ENCODE measurements at places on chromosomes 4 and X.

- DNase-seq, result no peak
Measured at GRCh38 chrX:11929476-11929875, 171.4 kb downstream of the MSL3 start.

- no peak for DNase-seq
Measured at GRCh38 chrX:421646-422391, 35.1 kb upstream of the PPP2R3B start.

GRCh38 chrX:39149761-39150160, 348.5 kb downstream of the MID1IP1 start:
- DNase-seq, result peak; percentile 26

- no peak for DNase-seq
Measured at GRCh38 chr4:12697970-12698369, 786.2 kb downstream of the RAB28 start.

- no peak for DNase-seq
Measured at GRCh38 chrX:32896088-32896487, 315.3 kb downstream of the DMD start.

DNA sequence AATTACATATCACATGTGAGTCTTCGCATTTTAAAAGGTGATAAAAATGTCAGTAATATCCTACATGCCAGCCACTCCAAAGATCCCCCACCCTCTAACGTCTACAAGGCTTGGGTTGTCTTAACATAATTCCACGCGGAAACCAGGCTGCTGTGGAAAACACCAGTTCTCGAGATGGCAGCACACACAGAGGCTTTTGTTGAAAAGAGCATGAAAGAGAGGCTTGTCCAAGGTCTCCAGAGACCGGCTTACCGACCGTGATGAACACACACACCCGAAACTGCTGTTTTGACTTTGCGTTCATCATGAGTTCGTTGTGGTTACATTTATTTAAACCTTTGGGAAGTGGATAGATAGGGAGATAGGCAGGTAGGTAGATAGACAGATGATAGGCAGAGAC, 87.9 kb downstream of the CRLF2 start:
- no peak for DNase-seq

GRCh38 chr4:16579866-16580265, 318.6 kb downstream of the LDB2 start:
- DNase-seq, result no peak

- no peak for DNase-seq
Measured at GRCh38 chr4:24094726-24095125, 204.9 kb upstream of the PPARGC1A start.

DNA sequence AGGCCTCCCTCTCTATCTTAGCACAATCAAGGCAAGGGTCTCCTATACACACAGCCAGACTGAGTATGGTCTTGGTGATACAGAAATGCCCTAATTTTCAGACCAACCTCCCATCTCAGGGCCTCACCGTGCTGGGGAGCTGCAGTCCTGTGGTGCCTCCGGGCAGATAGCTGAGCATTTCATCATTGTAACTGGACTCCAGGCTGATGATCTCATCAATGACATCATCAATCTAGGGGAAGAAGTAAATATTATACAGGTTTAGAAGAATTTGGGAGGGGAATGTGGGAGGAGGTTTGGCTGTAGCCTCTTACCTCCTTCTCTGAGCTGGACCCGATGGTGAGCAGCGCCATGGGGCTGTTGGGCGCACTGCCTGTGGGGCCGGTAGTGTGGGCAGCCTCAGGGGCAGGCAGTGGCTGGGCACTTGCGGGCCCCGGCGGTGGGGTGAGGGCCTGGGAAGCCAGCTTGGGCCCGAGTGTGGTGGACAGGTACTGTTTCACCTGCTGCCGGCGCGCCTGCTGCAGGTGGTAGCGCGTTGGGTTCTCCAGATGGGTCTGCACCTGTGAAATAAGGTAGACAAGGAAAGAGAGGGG, 5.2 kb downstream of the TFE3 start:
- DNase-seq, result no peak

- no peak for DNase-seq
Measured at GRCh38 chrX:143336261-143336660, 181.0 kb downstream of the SPANXN3 start.

DNA sequence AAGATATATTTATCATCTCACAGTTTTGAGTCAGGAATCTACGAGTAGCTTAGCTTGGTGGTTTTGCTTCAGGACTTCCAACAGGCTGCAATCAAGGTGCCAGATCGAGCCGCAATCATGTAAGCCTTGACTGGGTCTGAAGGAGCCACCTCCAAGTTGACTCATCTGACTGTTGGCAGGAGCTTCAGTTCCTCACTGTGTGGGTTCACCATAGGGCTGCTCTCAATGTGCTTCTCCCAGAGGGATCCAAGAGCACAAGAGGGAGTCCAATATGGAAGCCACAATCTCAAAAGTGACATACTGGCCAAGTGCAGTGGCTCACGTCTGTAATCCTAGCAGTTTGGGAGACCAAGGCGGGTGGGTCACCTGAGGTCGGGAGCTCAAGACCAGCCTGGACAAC, 26.5 kb downstream of the DCHS2 start:
- no peak for DNase-seq

GRCh38 chr4:136900696-136901095, 631.6 kb downstream of the PCDH18 start:
- no peak for DNase-seq

- DNase-seq, result no peak
Measured at GRCh38 chr4:106522839-106523238, 154.3 kb upstream of the GIMD1 start.

DNA sequence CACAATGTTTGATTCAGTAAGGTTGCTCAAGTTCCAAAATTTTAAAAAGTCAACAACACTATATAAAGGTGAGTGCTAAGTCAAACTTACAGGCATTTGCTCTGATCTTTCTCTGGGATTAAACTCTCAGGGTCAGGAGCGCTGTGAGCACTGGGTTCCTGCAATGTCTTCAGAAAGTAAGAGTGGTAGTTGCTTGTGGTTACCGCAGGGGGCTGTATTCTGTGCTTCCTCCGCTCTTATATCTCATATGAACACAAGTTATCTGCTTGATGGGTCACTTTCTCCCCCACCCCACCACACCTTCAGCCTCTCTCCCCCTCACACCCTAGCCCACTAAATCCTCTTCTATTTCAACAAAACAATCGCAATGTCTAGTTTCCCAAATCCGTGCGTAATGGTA, 116.4 kb upstream of the IGSF1 start:
- no peak for DNase-seq

DNA sequence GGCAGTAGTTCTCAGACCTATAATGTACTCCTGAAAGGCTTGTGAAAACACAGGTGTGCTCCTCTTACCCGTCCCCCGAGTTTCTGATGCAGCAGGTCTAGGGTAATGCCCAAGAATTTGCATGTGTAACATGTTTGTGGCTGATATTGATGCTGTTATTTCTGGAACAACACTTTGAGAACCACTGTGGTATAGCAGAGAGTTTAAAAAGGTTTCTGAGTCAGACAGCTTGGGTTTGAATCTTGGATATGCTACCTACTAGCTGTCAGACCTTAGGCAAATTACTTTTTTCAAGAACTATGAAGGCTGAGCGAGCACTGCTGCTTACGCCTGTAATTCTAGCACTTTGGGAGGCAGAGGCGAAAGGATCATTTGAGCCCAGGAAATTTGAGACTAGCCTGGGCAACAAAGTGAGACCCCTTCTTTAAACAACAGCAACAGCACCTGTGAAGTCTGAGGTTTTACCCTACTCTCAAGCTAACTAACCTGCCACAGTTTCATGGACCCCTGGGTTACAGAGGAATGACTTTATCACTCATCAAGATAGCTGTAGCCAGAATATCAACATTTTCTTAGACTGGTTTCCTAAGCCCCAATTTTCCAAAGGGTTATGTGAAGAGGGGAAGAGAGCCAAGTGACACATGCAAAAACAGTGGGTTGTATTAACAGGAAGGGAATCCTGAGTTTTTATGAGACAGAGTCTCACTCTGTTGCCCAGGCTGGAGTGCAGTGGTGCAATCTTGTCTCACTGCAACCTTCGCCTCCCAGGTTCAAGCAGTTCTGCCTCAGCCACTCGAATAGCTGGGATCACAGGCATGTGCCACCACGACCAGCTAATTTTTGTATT, 5.1 kb downstream of the AFF1 start:
- DNase-seq, result no peak

GRCh38 chrX:42519666-42520231, 258.2 kb downstream of the PPP1R2C start:
- DNase-seq, result no peak

DNA sequence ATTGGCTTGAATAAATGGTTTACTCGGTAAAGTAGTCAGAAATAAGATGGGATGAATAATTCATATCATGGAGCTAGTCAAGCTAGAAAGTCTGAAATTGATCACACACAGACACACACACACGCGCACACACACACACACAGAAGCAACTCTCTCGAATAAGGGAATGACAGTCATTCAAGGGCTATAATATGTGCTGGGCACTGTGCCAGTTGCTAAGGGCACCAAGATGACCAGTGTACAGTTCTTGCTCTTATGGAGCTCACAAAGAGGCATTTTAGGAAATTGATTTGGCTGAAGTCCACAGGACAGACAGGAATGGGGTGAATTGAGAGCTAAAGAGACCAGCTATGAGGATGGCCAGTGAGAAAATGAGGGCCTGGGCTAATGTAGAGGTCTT, 34.2 kb upstream of the SH3D19 start:
- no peak for DNase-seq

DNA sequence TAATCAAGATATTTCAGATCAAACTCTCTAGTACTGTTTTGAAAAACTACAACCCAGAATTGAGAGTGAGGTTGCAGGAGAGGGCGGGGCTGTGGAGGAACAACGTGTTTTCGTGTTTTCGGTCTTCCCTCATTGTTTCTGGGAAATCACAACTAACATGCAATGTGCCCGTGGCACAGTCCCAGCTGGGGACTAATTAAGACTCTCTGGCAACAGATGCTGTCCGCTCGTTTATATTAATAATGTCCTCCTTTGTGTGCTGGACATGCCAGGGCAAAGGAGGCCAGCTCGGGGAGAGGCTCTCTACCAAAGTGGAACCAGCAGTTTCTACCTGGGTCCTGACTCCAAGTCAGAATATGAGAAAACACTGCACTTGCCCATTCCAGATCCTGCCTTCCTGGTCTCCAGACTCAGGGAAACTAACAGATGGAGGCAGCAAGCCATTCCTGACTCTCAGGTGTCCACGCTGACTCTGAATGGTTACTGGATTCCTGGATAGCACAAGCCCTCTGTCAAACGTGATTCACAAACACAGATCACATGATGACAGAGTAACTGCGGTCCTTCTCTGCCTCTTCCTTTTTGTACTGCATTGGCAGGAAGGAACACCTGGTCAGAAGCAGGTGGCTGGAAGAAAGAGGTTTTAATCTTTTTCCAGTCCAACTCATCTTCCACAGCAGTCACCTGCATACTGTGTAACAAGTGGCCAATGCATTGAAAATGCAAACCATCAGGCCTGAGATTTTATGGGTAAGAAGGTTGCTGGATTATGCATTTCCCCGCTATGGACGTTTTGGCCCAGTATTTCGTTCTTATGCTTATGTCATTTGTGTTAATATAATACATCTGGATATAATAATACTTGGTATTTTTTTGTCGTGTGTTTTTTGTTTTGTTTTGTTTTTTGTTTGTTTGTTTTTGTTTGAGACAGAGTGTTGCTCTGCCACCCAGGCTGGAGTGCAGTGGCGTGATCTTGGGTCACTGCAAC, 65.0 kb downstream of the COQ2 start:
- no peak for DNase-seq

DNA sequence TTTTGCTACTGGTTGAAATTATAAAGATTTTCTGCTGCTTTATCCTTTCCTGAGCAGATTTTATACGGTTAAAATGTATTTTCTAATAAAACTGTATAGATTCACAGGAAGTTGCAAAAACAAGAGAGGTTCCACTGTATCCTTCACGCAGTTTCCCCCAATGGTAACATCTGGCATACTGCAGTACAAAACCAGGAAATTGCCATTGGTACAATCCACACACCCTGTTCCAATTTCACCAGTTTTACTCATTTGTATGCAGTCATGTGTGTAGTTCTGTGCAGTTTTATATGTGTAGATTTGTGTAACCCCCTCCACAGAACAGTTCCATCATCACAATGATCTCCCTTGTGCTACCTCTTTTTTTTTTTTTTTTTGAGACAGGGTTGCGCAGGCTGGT, 20.0 kb downstream of the DDX3X start:
- DNase-seq, result no peak

DNA sequence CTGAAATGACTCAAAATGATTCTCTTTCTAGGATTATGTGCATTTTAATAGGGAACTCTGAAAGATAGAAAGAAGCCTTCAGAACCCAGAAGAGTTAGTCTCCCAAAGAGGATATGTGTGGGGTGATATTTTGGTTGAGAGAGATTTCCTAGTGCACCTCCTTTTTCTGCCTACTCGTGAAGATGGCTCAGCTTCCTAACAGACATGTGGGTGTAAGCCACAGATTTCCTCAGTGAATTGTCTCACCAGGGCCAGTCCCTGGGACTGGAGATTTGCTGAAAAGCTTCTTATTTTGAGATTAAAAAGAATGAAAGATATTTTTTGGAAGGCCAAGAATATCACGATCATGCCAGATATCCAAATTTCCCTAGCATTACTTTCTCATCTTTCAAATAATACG, 42.8 kb downstream of the MAGEB17 start:
- DNase-seq, result no peak

DNA sequence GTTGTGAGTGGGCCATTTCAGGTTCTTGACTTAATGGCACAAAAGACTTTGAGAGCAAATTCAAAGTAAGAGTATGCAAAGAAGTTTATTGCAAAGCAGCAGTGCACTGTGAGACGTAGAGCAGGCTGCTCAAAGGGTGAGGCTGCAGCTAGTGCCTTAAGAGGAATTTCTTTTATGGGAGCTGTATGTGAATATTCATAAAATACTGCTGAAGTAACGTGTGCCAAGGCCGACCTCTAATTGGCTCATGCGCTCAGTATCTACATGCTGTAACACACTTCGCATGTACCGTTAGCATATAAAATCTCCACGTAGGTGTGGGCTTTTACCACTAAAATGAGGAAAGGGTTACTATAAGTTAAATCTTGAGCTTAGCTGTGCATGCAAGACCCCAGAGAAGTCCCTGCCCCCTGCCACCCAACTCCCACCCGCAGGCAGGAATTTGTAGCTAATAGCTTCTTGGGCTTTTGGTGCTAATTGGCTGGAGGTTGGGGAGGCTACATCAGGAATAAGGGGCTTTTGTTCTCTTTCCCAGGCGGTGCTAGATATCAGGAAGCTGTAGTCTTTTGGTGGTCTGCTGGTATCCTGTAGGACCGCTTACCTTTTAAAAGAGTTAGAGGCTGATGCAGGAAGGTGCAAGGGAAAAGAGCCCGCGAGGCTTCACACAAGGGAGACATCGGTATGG, 47.6 kb downstream of the FSTL5 start:
- DNase-seq, result no peak

- no peak for DNase-seq
Measured at GRCh38 chrX:12693754-12694153, 97.5 kb upstream of the PRPS2 start.

- no peak for DNase-seq
Measured at GRCh38 chrX:148913971-148914370, 413.6 kb downstream of the AFF2 start.

- DNase-seq, result no peak
Measured at GRCh38 chr4:158094413-158095134, 78.3 kb downstream of the GASK1B start.

- no peak for DNase-seq
Measured at GRCh38 chr4:15587649-15588048, 67.5 kb downstream of the FBXL5 start.

Measured in stimulated activated CD8-positive, alpha-beta memory T cell treated with anti-CD3 and anti-CD28 coated beads, Interleukin-2, amount 100 ng/mL, for 1 hour (primary cell).